ENCODE measurements at places on chromosomes 5 and 9.

DNA sequence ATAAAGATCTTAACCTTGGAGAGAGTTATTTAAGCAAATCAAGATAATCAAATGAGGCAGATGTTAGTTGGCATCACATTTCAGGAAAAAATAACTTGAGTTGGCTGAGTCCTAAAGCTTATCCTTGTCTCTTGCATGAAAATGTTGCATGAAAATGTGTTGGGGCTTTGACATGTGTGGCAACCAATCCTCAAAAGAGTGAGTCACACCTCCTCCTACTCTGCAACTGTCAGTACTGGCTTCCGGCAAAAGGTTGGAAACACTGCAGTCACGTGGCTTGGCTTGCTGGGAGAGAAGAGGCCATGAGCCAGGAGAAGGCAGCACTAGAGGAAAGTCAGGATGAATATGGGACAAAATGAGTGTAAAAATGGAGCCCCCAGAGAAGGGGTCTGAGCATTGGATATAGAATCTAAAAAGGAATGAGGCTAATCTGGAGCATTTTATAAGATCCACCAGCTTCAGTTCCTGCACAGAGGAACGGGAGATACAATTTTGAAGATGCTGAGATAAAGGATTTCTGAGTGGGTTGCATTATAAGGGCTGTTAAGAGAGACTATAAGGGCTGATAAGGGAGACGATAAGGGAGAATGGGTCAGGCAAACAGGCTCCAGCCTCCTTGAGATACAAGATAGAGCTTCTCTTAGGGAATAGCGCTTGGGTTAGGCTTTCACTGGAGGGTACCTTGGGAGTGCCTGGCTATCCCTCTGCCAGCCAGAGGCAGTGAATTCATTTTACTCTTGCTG, 43.1 kb downstream of the SPATA31D1 start:
- H3K27me3 ChIP-seq: no peaks in the 10 kb centered on the region
- no peaks in the 10 kb centered on the region for H3K36me3 ChIP-seq
- peaks cover 4% of the 10 kb centered on the region for H3K4me1 ChIP-seq
- H3K27ac ChIP-seq: no peak overlapping the region

GRCh38 chr5:18195910-18196309, 561.6 kb downstream of the TAF11L14 start:
- no peaks in the 10 kb centered on the region for H3K36me3 ChIP-seq
- no peaks in the 10 kb centered on the region for H3K27me3 ChIP-seq
- no peak overlapping the region for H3K4me3 ChIP-seq
- no peak for DNase-seq
- no peak overlapping the region for H3K27ac ChIP-seq

DNA sequence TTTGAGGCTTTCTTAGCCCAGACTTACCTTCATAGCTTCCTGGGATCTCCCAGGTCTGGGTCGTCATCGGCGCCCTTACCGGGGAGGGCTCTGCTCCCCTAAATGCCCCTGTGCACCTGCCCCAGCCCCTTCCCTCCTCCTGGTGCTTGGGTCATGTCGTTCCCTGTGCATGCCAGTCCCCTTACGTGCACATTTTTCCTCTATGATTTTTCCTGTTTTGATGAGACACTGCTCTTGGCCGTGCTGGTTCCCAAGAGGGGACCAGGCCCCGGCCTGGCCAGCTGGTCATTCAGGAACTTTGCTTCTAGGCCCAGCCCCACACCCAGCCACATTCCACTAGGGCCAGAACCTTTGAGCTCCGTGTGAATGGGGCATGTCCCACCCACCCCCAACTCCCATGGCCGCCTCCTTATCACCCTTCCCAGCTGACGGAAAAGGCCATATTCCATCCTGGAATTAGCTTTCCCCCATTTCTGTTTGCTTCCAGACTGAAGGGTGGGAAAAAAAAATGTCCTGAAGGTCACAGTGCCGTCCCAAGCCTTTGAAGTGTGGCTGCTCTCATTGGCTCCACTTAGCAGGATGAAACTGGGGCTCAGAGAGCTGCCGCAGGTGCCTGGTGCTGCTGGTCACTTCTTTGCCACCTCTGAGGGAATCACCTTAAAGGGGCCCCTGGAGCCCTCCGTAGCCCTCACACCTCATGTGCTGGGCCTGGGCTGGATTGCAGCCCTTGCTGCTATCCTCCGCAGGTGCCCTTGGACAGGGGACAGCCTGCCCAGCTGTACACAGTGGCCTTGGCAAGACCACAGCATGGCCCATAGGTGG, 25.1 kb downstream of the ERGIC1 start:
- no peaks in the 10 kb centered on the region for H3K27me3 ChIP-seq
- peaks cover 7% of the 10 kb centered on the region for H3K36me3 ChIP-seq
- H3K4me3 ChIP-seq: no peak overlapping the region
- peak overlapping the region; percentile 78 for H3K27ac ChIP-seq
- DNase-seq: peak; percentile 93

DNA sequence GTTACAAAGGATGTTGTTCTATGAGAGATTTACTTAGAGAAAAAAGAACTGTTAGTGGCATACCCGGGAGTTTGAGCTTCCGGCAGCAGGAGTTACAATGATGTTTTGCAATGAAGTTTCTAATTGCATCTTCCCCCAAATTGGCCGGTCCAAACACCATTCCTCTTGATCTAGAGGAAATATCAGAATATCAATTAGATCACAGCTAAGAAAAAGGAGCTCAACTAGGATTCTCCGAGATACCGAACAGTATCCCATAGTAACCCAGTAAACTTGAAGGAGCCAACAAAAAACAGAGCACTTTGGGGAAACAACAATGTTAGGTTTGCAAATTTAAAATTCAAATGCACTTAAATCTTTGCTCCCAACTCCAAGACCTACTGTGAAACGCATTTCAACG, 159.5 kb downstream of the TRPM6 start:
- no peak overlapping the region for H3K27ac ChIP-seq
- no peak overlapping the region for H3K4me3 ChIP-seq
- no peaks in the 10 kb centered on the region for H3K4me1 ChIP-seq
- H3K36me3 ChIP-seq: no peaks in the 10 kb centered on the region
- H3K27me3 ChIP-seq: peaks cover 4% of the 10 kb centered on the region
- DNase-seq: no peak

DNA sequence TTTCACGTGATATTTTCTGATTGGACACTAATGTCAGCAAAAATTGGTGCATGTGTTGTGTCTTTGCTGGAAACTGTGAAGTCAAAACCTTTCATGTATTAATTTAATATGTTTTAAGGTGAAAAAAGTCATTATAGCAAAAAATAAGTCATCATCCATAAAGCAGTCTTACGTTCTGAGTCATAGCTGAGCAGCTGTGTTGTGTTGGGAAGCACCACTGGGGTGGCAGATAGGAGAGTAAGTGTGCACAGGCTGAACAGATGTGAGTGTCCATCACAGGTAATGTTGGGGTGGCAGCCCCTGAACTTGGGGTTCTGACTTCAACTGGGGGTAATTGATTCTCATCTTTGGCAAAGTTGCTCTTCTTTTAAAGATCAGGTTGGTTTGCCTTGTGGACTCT, 156.8 kb downstream of the NXNL2 start:
- no peak overlapping the region for H3K27ac ChIP-seq
- peaks cover 8% of the 10 kb centered on the region for H3K4me1 ChIP-seq
- DNase-seq: peak; percentile 84
- no peaks in the 10 kb centered on the region for H3K36me3 ChIP-seq
- H3K27me3 ChIP-seq: no peaks in the 10 kb centered on the region

- no peaks in the 10 kb centered on the region for H3K36me3 ChIP-seq
- no peak for DNase-seq
- no peak overlapping the region for H3K4me3 ChIP-seq
- H3K27me3 ChIP-seq: peaks cover 16% of the 10 kb centered on the region
- H3K27ac ChIP-seq: no peak overlapping the region
Observed at GRCh38 chr9:79969393-79970145, 397.8 kb downstream of the TLE4 start.

DNA sequence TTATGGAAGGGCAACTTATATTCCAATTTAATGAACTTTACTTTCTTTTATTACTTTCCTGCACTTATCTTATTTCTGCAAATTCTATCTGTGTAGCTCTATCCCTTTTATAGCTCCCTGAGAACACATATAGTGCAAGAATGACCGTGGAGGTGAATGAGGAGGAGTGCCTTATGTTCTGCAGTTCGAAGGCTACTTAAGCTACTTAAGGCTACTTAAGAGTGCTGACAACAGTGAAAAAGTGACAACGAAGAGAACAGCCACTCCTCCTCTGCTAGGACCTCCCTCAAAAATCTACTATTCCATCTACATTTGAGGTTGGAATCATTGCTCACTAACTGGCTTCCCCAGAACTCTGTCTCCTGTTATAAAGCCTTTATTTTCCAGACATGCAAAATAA, 1365.7 kb upstream of the C9orf72 start:
- DNase-seq: no peak
- no peak overlapping the region for H3K27ac ChIP-seq
- H3K36me3 ChIP-seq: no peaks in the 10 kb centered on the region
- no peak overlapping the region for H3K4me3 ChIP-seq
- no peaks in the 10 kb centered on the region for H3K27me3 ChIP-seq
